Naive thymus-derived CD8-positive, alpha-beta T cell (primary cell): ENCODE measurements at places on chromosomes 12 and 14. TPM values are rescaled to one million over a fixed set of nuclear protein-coding genes. Genes with fewer than 3 reads are reported as not detected.

DNA sequence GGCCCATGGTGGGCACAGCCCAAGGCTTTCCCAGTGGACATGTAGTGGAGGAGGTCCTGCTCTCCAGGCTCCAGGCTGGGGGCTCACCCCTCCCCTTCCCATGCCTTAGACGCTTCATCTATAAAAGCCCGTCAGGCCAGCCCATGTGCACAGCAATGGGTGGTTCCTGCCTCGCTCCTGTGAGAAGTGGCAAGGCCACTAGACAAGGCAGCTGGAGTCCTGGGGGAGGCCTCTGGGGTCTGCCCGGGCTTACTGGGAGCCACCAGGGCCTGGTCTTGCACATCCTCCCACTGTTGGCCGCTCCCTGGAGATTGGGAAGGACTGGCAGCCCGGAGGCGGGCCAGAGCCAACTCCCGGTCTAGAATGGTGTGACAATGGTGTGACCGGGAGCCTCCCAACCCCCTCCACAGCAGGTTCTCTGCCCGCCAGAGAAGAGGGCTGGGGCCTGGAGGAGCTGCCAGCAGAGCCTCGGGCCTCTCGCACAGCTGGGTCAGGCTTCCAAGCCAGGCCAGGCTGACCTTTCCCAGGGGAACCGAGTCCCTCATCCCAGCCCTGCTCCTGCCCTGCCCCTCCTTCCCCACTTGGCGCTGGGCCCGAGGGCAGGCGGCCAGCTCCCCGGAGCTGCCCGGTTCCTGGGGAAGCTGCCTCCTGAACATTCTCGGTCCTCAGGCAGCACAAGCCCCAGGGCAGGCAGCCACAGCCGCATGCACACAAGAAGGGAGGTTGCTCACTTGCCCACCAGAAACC, 97.9 kb downstream of the RFLNA start:
- peaks cover 24% of the 10 kb centered on the region for H3K36me3 ChIP-seq
- peak overlapping the region; percentile 74 for H3K27ac ChIP-seq
- no peak for DNase-seq
- H3K27me3 ChIP-seq, result no peaks in the 10 kb centered on the region
- H3K4me3 ChIP-seq, result no peak overlapping the region

CCDC59 gene
- total RNA-seq, result 84.8 TPM

- no peak overlapping the region for H3K4me3 ChIP-seq
- no peak overlapping the region for H3K27ac ChIP-seq
- H3K27me3 ChIP-seq, result no peaks in the 10 kb centered on the region
These were observed 74.6 kb downstream of the ZFP36L1 start for GRCh38 chr14:68718023-68718990.

GRCh38 chr12:31407562-31407961, 81.6 kb upstream of the SINHCAF start:
- no peaks in the 10 kb centered on the region for H3K27me3 ChIP-seq
- H3K36me3 ChIP-seq, result no peaks in the 10 kb centered on the region
- peaks cover 12% of the 10 kb centered on the region for H3K4me1 ChIP-seq

GRCh38 chr14:61766151-61766550, 3.9 kb downstream of the SNAPC1 start:
- H3K4me3 ChIP-seq, result no peak overlapping the region
- peaks cover 17% of the 10 kb centered on the region for H3K36me3 ChIP-seq
- H3K4me1 ChIP-seq, result peaks cover 53% of the 10 kb centered on the region
- H3K27me3 ChIP-seq, result no peaks in the 10 kb centered on the region
- H3K27ac ChIP-seq, result no peak overlapping the region
- DNase-seq, result no peak

CCDC77 gene
- 13.5 TPM for total RNA-seq

GRCh38 chr14:53002576-53002975, 51.7 kb upstream of the FERMT2 start:
- no peaks in the 10 kb centered on the region for H3K36me3 ChIP-seq
- no peak overlapping the region for H3K4me3 ChIP-seq
- DNase-seq, result no peak
- H3K4me1 ChIP-seq, result no peaks in the 10 kb centered on the region

GCH1 gene
- total RNA-seq, result 22.3 TPM

NANOG gene
- not detected for total RNA-seq

SINHCAF gene
- 87.7 TPM for total RNA-seq

STYK1 gene
- 0.19 TPM for total RNA-seq

HELB gene
- 32.0 TPM for total RNA-seq
